ENCODE measurements at places on chromosomes 4 and X.

GRCh38 chr4:180512801-180513475, 1730.3 kb upstream of the TENM3 start:
- DNase-seq = no peak

DNA sequence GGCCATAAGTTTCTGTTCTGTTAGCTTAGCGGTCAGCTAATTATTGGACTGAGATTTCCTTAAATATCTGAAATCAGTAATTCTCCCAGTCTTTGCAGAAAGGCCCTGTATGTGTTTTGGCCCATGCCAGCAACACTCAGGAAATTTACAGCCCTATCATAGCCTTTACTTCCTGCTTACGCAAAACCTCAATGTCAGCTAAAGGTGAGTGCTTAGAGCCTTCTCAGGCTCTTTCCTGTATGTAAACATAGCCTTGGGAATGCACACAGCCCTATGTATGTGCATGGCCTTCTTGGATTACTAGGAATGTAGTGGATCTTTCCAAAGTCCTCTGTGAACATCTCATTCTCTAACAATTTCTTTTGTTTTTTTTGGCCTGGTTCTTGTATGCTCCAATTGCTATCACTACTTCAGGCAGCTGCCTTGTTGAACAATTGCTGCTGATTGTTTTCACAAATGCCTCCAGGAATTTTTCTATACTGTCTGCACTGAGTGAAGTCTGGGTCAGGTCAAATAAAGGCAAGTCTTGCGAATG, 200.0 kb downstream of the PPP1R2C start:
- DNase-seq = no peak

- no peak for DNase-seq
These were observed at the start of gene MBTPS2 for GRCh38 chrX:21839334-21840192. TSS of gene MBTPS2 (plus strand) at chrX:21839617. CDS start at chrX:21839735, 118 bp downstream.

DNA sequence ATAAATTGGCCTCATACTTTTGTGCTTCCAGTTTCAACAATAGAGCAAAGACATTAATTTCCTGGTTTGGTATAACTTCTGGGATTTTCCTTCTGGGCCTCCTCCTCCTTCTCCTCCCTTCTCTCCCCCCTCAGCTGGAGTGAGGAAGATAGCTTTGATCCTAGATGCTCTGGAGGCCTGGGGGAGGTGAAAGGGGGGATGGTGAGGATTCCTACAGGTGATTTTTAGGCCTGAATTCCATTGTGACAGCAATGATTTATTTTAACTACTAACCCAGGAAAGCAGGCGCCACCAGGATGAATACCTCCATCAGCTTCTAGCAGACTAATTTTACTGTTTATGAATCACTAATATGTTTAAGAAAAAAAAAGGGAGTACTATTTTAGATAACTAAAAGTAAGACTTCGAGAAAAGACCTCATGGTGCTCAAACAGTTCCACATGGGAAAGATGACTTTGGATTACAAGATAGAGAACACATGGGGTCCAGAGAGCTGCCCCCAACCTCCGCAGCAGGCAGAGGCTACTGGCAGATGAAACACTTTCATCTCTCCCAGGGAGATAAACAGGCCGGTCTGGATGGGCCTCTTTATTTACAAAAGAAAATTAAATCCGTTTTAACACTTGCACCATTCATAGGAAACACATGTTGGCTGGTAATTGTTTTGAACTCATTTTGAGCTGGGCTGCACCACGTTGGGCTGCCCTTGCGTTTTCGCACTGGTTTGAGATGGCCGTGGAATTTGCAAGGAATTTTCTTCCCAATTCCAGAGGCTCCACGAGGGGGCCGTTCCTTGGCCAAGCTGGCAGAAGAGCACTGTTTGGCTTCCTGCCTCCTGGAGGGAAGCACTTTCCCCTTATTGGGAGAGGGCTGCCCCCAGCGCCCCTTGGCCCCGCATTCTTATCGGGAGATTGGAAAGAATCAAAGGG, 125.1 kb upstream of the STX18 start:
- no peak for DNase-seq

DNA sequence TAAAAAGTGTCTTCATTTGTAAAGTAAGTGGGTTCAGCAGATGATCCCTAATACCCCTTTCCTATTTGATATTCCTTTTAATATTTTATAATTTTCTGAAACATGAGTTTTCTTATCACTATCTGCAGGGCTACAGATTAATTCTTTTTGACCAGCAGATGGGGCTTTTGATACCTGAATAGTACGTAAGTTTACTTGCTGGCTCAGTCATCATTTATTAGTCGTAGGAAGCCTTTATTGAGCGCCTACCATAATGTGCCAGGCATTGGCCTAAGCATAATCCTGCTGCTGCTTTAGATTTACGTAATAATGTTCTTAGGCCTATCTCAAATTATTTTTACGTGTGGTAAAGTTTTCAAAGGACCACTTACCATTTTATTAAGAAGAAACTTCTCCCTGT, 33.1 kb downstream of the OSTC start:
- no peak for DNase-seq

GRCh38 chr4:182802621-182803020, 114.6 kb downstream of the DCTD start:
- no peak for DNase-seq

GRCh38 chr4:116401293-116401692, 684.1 kb downstream of the TRAM1L1 start:
- no peak for DNase-seq

GRCh38 chr4:40800064-40800463, 50.3 kb downstream of the NSUN7 start:
- DNase-seq = no peak

DNA sequence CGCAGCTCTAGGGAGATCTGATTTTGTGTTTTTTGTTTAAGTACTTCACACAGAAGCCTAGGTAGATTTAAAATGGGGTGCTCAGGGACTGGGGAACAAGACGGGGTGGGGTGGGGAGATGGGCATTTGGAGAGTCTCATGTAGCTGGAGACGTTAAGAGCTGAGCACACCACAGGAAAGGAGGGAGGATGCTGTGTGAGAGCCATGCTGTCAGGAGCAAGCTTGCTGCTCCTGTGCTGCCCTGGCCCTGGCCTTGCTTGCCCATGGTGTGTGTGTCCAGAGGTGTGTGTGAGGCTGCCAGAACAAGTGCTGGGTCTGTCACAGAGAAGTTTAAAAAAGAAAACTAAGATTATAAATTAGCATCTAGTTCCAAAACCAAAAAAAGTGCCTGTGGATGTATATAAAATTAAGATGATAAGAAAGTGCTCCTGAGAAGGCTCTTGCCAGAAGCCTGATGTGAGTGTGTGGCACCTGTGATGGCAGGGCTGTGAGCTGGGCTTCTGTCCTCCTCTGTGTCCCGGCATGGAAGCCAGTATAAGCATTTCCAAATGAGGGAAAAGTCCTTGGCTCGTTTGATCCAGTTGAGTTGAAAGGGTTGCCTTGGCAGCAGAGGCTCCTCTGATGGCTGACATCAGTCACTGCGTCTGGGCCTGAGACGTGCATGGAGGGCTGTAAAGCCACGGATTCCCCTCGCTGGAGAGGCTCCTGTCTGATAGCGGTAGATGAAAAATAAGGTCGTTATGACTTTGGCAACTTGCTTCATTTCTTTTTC, 63.5 kb downstream of the NELFA start:
- DNase-seq = no peak

DNA sequence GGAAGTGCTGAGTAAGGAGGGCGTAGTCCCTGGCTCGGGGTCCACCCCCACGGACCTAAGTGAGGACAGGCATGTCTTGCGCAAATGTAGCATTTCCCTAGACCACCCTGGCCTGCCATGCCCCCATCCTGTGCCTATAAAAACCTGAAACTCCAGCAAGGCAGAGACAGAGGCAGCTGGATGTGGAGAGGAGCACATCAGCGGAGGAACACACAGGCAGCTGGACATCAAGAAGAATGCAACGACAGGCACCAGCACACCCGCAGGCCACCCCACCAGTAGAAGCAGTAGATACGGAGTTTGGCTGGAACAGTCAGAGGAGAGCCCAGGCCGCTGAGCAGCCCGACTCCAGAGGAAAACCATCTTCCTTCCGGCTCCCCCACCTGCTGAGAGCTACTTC, 345.9 kb downstream of the FSTL5 start:
- no peak for DNase-seq

GRCh38 chr4:77815636-77816035, 3.5 kb downstream of the CNOT6L start:
- DNase-seq = no peak

DNA sequence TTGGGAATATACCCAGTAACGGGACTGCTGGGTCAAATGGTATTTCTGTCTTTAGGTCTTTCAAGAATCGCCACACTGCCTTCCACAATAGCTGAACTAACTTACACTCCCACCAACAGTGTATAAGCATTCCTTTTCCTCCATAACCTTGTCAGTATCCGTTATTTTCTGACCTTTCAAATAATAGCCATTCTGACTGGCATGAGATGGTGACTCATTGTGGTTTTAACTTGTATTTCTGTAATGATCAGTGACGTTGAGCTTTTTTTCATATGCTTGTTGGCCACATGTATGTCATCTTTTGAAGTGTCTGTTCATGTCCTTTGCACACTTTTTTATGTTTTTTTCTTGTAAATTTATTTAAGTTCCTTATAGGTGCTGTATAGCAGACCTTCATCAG, 81.2 kb downstream of the ADAM29 start:
- DNase-seq = no peak

DNA sequence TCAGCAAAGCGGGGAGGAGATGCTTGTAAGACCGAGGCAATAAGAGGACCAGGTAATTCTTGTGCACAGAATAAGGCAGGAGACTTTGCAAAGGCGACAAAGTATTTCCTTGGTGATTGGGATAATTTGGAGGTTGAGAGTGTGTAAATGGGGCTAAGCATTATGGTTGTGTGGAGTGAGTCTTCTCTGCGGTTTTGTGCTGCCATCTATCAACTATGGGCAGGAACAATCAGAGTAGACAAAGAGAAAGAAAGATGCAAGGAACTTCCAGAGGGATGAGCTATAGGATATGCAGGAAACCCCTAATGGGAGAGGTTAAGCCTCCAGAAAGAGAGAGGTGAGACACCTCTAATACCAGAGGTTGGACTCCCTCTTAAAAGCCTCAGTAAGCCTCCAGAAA, 339.8 kb downstream of the PAPSS1 start:
- DNase-seq = no peak

GRCh38 chr4:153521999-153522801, 56.0 kb downstream of the TMEM131L start:
- no peak for DNase-seq

- DNase-seq = no peak
These were observed 155.2 kb upstream of the GALNT7 start for GRCh38 chr4:173013232-173013930.

DNA sequence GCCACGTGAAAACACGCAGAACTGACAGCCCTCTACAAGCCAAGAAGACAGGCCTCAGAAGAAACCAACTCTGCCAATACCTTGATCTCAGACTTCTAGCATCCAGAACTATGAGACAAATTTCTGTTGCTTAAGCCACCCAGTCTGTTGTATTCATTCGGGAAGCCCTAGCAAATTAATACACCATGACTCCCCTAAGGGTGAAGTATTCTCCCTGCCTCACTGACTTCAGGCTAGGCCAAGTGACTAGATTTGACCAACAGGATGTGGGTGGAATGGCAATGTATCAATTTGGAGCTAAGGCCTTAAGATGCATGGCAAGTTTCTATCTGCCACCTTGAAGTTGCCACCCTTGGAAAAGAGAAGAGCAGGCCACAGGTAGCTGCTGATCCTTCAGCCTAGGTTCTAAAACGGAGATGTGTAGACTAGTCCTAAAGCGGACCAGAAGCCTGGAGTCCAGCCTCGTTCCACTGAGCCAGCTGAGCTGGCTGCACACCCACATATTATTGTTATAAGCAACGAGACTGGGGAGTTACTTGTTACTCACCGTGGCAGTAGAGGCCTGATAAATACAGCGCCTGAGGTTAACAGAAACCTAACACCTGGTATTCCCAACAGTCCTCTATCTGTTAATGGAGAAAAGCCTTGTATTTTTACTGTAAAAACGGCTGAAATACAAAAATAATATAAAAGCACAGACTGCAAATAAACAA, 16.4 kb downstream of the SCARB2 start:
- DNase-seq = no peak

DNA sequence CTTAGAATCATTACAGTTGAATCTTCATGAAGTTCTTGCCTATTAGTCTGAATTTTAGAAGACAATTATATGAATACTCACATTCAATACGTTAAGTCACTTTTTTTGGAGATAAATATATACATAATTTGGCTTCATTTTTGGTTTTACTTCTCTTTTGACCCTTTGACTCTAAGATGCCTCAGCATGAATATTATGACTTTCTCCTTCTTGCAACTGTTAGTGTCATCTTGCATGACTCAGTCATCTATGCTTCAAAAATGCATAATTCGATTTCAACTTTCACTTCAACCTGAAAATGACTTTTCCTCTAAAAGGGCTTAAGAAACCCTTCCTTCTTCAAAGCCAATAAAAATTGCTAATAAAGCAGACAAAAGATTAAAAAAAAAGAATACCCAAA, 1427.5 kb downstream of the ADGRL3 start:
- no peak for DNase-seq

- no peak for DNase-seq
These were observed 317.5 kb upstream of the GRIA3 start for GRCh38 chrX:122866532-122866931.

DNA sequence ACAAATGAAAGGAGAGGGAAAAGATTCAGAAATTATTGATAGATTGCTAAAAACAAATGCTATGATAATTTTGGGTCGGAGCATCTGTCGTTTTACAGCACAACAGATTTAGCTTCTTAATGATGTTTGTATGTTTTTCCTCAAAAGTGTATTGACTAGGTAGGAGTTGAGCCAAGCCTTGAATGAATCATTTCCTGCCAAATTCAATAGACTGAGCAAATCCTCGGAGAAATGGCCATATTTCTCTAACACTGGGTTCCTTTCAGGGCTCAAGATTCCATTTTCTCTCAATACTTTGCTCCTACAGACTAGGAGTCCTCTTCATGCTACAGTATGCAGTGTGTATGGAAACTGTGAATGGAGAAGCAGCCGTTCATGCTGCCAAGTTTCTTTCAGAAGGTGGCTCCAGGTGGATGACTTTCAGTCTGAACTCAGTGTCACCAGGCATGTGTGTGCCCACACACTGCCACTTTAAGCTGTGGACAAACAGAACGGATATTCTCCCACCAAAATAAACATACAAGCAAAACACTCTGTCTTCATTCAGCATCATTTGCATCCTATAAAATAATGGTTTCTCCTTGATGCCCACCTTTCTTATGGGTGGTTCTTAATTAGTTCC, 146.0 kb downstream of the TBL1X start:
- no peak for DNase-seq

DNA sequence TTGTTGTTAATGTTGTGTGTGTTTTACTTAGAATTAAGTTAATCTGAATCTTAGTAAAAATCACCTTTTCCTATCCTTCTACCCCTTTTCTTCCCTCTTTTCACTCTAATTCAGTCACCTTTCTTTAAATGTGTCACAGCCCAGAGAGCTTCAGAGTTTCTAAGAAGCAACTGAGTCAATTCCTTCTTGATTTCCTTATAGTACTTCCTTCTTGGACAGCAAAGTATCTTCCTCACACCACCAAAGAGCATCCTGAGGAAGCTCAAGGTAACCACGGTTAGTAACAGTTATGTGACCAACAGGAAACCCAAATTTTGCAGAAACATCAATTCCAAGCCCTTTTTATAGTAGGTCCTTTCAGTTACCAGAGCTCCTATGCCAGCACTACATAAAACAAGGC, 243.2 kb upstream of the BMP3 start:
- DNase-seq = no peak

- no peak for DNase-seq
These were observed 218.1 kb downstream of the ANTXR2 start for GRCh38 chr4:79854856-79855502.
